ENCODE measurements at places on chromosomes 2 and 18. TPM values are rescaled to one million over a fixed set of nuclear protein-coding genes. Genes with fewer than 3 reads are reported as not detected.

C2orf80 gene
- not detected for total RNA-seq

RAD51AP2 gene
- total RNA-seq, result not detected

OSBPL6 gene
- 7.2 TPM for total RNA-seq

SLC23A3 gene
- 0.46 TPM for total RNA-seq

PPM1G gene
- 148 TPM for total RNA-seq

C2orf66 gene
- total RNA-seq, result 0.11 TPM

MAP3K19 gene
- not detected for total RNA-seq

LRP1B gene
- not detected for total RNA-seq

LTBP1 gene
- total RNA-seq, result 23.2 TPM

RAB6C gene
- total RNA-seq, result not detected

ADAM23 gene
- 12.6 TPM for total RNA-seq

RFX8 gene
- total RNA-seq, result not detected

NBAS gene
- 14.9 TPM for total RNA-seq

LRATD1 gene
- 0.07 TPM for total RNA-seq

SAG gene
- not detected for total RNA-seq

MRPS9 gene
- total RNA-seq, result 30.6 TPM

TUBA4B gene
- 0.33 TPM for total RNA-seq

TCF23 gene
- total RNA-seq, result not detected

HRH4 gene
- not detected for total RNA-seq

WNT6 gene
- 0.08 TPM for total RNA-seq

GALNT3 gene
- total RNA-seq, result 0.11 TPM

GPATCH11 gene
- 13.8 TPM for total RNA-seq

SEMA4F gene
- 8.5 TPM for total RNA-seq

TBR1 gene
- not detected for total RNA-seq

TXNDC2 gene
- total RNA-seq, result 0.16 TPM

RMDN2 gene
- total RNA-seq, result 5.8 TPM

GALNT5 gene
- 2.4 TPM for total RNA-seq

LRRTM4 gene
- not detected for total RNA-seq

FAM237A gene
- total RNA-seq, result not detected

CCT4 gene
- 323 TPM for total RNA-seq

HSPD1 gene
- total RNA-seq, result 578 TPM

GAD1 gene
- 0.59 TPM for total RNA-seq

OTOS gene
- not detected for total RNA-seq

CNGA3 gene
- total RNA-seq, result not detected

ARHGAP28 gene
- total RNA-seq, result 0.08 TPM

KIF5C gene
- total RNA-seq, result 0.32 TPM

CFAP65 gene
- 0.11 TPM for total RNA-seq

GPR75 gene
- 2.0 TPM for total RNA-seq

FEZ2 gene
- 82.9 TPM for total RNA-seq

CD8B2 gene
- total RNA-seq, result not detected

UGT1A10 gene
- total RNA-seq, result 0.18 TPM

OR6B2 gene
- total RNA-seq, result not detected

B3GNT7 gene
- total RNA-seq, result 2.8 TPM

IFT172 gene
- total RNA-seq, result 6.6 TPM

INO80D gene
- 1.8 TPM for total RNA-seq

TMSB10 gene
- 10,969 TPM for total RNA-seq

LONRF2 gene
- total RNA-seq, result 3.0 TPM

Measured in A549 treated with ZK216348 at 1 μM for 4 hours (cell line).